Activated CD4-positive, alpha-beta T cell treated with anti-CD3 and anti-CD28 coated beads for 24 hours (primary cell): ENCODE measurements at places on chromosomes 13 and 19.

DNA sequence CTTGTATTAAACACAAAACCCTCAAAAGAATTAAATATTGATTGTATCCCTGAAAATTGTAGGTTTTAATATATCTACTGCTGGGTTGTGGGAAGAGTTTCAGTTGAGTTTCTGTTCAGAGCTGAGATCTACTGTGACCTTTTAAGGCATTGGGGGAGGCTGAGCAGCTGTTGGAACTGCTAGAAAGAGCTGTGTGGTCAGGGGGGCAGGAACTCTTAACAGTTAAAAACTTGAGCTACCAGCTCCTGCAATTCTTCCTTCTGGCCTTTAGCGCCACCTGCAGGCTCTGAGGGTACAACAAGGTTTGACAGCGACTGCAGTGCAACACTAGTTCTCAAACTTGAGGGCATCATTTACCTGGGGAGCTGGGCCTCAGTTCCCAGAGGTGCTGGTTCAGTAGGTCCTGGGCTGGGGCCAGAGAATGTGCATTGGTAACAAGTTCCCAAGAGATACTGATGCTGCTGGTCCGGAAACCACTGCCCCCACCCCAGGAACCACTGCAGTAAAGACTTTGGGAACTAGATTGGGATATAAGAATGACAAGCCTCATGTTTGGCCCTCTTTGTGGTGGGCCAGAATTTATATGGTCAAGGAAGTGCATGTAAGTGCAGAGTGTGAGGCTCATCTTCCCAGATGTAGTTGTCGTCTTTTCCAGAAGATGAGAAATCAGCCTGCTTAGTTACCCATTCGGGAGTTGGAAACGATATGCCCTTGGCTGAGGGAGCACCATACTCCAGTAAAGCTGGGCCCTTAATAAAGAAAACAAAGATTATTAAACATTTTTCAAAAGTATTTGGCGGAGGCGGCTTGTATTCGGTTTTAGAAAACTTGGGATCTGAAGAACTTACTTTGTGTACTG lies 2.6 kb downstream of the RNASEH2B start:
- peak; percentile 86 for DNase-seq

- no peak for DNase-seq
Measured at GRCh38 chr19:46863818-46864629, 3.2 kb downstream of the ARHGAP35 start.

DNA sequence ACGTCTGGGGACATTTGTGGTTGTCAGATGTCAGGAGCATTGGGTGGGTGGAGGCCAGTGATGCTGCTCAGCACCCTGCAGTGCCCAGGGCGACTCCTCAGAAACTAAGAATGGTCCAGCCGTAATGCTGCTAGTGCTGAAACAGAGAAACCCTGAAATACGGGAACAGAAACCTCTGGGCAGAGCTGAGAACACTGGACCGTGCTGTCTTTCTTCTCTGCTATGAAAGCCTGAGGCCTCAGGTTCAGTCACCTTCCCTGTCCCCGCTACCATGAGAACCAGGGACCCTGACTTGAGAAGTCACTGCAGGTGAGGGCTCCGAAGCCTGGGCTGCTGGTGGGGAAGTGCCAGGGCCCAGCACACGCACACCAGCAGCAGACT lies 13.4 kb downstream of the CAPS start:
- DNase-seq, result no peak

DNA sequence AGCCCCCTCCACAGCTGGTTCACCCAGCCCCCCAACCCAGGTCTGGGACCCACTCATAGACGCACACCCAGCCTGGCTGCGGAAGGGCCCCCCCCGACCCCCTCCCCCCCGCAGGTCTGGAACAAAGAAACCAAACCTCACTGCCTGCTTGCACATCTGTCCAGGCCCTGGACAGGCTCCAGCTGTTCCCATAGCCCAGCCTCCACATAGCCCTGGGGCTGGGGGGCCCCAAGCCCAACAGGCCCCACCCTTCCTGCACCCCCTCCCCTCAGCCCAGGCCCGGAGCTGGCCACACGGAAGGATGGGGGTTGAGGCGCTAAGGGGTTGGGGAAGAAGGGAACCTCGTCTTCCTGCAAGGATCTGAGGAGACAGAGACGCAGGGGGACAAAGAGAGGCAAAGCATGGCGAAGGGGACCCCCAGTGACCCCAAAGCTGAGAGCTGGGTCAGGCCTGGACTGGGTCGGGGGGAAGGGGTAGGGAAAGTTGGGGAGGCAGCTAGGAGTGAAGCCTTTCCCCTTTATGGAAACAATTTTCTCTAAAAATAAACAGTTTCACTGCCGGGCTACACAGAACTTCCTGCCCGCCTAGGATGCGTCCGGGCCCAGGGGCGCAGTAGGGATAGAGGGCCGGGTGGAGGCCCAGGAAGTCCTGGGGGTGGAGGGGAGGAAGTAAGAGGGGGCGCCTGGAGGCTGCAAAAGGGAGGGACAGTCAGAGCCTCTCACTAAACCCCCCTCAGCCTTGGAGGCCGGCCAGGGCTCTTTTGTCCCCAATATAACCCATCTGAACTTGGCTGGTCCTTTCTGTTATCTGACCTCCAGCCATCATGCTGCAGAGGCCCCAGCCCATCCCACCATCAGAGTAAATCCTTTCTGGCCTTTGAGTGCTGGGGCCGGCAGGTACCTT lies 2.4 kb downstream of the KANK2 start:
- DNase-seq, result no peak

DNA sequence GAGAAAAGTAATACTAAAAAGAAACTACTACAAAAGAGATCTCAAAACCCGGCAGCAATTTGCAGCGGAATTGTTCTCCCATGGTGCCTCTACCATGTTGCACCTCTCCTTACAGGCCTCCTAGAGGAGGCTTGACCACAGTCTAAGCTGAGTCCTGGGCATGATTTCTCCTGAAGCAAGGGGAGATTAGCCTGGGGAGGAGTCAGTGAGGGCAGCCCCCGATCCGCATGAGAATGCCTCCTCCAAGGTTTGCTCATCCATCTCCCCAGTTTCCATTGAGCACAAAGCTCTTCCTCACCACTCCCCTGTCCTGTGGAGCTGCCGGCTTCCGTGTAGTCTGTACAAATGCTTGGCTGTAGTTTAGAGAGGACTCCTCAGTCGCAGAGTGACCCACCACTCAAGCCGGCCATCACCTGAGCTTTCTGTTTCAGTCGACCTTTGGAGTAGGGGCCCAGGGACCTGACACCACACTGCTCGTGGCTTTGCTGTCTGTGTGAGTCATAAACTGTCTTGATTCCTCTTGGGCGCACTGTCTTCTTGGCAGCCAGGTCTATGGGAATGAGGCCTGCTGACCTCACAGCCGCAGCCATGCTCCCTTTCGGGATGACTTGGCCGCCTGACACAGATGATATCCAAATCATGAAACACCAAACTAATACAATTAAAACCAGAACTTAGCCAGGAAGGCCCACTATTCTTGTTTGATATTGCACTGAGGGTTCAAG lies 72.3 kb downstream of the C1QTNF9 start:
- no peak for DNase-seq

GRCh38 chr13:97005625-97006262 lies 11.5 kb upstream of the OXGR1 start:
- DNase-seq, result no peak

GRCh38 chr19:8697671-8698432 lies 743 bp downstream of the ACTL9 start:
- DNase-seq, result no peak

GRCh38 chr13:102901056-102901455 lies 55.2 kb downstream of the ERCC5 start:
- DNase-seq, result no peak

- no peak for DNase-seq
Measured at GRCh38 chr19:49415102-49415809, 8.0 kb downstream of the PTH2 start.
